AG09319 (cell line): ENCODE measurements at places on chromosomes 11 and 22.

DNA sequence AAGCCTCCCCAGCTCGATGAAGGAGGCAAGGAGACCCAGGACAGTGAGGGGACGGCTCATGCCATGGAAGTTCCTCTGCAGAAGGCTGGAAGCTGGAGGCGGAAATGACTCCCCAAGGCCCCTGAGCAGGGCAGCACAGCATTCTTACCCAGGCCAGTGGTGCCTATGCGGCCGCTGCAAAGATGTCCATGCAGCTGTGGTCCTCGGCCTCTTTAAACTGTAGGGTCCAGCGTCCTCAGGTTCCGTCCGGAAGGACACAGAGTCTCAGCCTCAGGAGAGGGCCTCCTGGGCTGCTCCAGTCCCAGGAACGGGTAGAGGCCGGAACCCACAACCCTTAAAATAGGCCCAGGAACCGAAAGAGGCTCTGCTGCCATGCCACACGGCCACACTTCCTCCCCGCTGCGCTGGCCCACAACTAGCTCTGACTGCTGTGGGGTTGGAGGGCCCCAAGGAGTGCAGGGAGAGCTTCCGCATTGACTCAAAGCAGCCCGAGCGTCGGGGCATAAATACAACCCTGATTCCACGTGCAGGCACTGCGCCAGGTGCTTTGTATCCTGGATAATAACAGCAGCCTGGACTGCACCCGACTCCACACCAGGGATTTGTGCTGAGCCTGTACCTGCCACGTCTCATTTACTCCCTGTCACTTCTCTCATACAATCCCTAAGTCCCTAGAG, 5.5 kb downstream of the KIAA0930 start:
- DNase-seq: no peak

DNA sequence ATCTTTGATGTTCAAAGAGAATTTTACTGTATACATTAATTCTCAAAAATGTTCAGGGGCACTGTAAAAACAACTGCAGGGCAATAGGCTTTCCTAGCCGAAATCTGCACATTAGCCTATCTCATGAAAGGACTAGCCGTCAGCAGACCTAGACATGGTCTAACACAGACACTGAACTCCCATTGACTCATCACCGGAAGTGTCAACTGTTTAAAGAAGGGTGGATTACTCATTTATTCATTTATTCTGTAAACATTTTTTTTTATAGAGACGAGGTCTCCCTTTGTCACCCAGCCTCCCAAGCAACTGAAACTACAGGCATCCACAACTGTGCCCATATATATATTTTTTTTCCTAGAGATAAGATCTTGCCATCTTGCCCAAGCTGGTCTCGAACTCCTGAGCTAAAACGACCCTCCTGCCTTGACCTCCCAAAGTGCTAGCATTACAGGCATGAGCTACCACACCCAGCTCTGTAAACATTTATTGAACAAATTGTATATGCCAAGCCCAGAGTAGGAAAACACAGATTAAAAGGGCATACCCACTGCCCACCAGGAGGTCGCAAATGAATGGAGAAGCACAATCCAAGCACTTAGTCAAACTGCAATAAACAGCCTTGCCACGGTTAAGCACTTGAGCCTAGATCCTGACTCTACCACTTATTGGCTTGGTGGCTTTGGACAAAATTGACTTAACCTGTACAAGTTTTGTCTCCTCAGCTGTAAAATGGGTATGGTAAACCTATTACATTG, 26.6 kb downstream of the RAB30 start:
- no peak for DNase-seq

DNA sequence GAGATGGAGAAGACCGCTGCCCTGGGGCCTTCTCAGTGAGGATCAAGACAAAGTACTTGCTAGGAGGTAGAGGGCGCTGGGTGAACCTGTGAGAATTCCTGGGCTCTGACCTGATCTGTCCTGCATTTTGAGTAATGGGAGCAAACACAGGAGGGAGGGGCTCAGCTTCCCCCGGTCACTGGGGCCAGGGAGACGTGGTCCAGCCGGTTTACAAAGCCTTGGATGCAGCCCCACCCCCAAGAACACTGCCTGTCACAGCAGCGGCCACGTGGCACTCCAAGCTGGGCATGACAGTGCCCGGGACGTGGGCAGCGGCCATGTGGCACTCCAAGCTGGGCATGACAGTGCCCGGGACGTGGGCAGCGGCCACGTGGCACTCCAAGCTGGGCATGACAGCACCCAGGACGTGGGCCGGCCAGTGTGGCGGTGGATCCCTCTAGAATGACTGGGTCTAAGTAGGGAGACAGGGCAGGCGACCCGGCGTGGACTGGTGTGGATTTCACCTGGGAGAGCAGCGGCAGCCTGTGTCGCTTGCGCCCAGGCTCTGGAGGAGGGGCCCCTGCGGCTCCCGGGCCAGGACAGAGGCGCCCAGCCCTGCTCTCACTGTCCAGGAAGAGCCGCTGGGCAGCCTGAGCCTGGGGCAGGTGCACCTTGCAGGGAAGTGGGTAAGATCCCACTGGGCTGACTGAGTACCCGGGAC, 2.5 kb upstream of the TTLL8 start:
- DNase-seq: no peak

DNA sequence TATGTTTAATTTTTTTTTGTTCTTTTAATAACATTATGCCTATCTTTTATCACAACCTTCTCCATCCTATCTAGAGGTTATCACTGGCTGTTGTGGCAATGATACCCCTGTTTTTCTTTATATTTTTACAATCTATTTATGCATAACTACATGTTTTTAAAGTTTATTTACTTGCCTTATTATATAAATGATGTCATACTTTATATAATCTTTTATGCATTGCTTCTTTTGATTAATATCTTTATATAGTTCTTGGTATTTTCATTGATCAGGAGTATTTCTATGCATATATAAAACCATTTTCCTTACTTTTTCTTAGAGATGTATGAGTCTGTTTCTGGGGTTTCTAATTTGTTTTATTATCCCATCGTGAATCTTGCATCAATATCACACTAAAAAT, 719.8 kb upstream of the RAG2 start:
- DNase-seq: no peak

- no peak for DNase-seq
Measured at GRCh38 chr11:27830206-27830605, 130.0 kb upstream of the BDNF start.

GRCh38 chr11:40280159-40281051, 1179.0 kb downstream of the LRRC4C start:
- no peak for DNase-seq

- no peak for DNase-seq
Measured at GRCh38 chr11:66115638-66116301, 45.7 kb downstream of the PACS1 start.

- no peak for DNase-seq
Measured at GRCh38 chr11:12243486-12243885, 133.1 kb downstream of the MICAL2 start.

DNA sequence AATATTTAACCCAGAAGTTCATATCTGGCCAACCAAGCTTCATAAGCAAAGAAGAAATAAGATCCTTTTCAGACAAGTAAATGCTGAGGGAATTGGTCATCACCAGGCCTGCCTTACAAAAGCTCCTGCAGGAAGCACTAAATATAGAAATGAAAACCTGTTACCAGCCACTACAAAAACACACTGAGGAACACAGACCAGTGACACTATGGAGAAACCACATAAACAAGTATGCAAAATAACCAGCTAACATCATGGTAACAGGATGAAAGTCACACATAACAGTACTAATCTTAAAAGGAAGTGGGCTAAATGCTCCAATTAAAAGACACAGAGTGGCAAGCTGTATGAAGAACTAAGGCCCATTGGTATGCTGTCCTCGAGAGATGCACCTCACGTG, 311.4 kb downstream of the DYNC2H1 start:
- DNase-seq: no peak
